Keratinocyte (primary cell): ENCODE measurements at places on chromosomes 13 and 19.
A peak's percentile ranks its signal among the peaks of the same experiment; 100 is the strongest.

DNA sequence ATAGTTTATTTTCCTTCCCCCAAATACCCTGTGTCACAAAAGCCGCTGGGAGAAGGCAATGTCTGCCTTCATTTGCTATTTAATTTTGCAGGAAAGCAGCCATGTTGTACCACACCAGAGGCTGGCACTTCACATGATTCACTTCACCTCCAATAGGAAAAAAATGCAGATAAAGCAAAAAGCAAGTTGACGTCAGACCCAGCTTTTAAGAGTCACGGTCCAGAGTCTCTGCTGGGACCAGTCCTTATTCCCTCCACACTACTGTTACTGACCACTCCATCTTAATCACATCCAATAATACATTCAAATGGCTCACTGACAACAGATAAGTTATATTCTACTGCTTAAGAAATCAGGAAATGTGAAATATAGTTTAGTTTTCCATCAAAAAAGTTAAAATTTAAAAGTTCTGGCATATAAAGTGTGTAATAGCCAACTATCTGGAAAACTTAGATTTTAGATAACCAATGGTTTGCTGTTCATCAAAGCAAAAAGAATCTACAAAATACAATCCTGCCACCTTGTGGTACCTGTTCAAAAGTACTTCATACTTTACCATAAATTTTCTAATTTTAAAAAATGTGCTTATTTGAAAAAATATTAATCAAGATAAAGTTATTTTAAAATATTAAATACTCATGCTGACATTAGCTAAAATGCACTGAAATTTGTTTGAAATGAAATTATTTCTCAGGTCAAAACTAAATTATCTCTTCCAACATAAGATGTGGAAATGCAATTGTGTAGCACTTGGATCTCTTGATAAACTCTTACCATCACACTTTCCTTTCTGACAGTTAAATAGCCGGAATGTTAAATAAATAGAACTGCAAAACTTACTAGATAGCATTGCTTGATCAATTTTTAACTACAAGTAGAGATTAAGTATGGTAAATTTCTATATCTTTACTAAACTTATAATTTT, 97.3 kb downstream of the SERP2 start:
- no peaks in the 10 kb centered on the region for H3K36me3 ChIP-seq
- H3K27me3 ChIP-seq, result no peaks in the 10 kb centered on the region
- no peak overlapping the region for H3K27ac ChIP-seq
- H3K4me1 ChIP-seq, result peaks cover 6% of the 10 kb centered on the region
- DNase-seq, result no peak

- H3K27me3 ChIP-seq, result no peaks in the 10 kb centered on the region
- no peak overlapping the region for H3K27ac ChIP-seq
These were observed 388.2 kb downstream of the GPC6 start for GRCh38 chr13:93614776-93615175.

- no peaks in the 10 kb centered on the region for H3K36me3 ChIP-seq
- no peak for DNase-seq
- no peaks in the 10 kb centered on the region for H3K27me3 ChIP-seq
- no peak overlapping the region for H3K4me3 ChIP-seq
These were observed 1447.6 kb downstream of the UQCRFS1 start for GRCh38 chr19:27765397-27765796.

- H3K36me3 ChIP-seq, result no peaks in the 10 kb centered on the region
- no peak for DNase-seq
- no peak overlapping the region for H3K27ac ChIP-seq
- no peak overlapping the region for H3K4me3 ChIP-seq
- H3K27me3 ChIP-seq, result no peaks in the 10 kb centered on the region
These were observed 59.7 kb upstream of the TMTC4 start for GRCh38 chr13:100734194-100734720.

- no peak for DNase-seq
- no peak overlapping the region for H3K4me3 ChIP-seq
- no peak overlapping the region for H3K27ac ChIP-seq
- peaks cover 3% of the 10 kb centered on the region for H3K4me1 ChIP-seq
- H3K36me3 ChIP-seq, result no peaks in the 10 kb centered on the region
These were observed 26.8 kb upstream of the GJB6 start for GRCh38 chr13:20258963-20259288.

- no peaks in the 10 kb centered on the region for H3K36me3 ChIP-seq
- no peaks in the 10 kb centered on the region for H3K27me3 ChIP-seq
- no peak overlapping the region for H3K4me3 ChIP-seq
- H3K4me1 ChIP-seq, result no peaks in the 10 kb centered on the region
These were observed 60.4 kb upstream of the OLFM4 start for GRCh38 chr13:52968074-52968700.

GRCh38 chr19:3370214-3370720, 3.9 kb downstream of the NFIC start:
- peak overlapping the region; percentile 83 for H3K4me3 ChIP-seq
- no peaks in the 10 kb centered on the region for H3K27me3 ChIP-seq
- H3K4me1 ChIP-seq, result peaks cover 34% of the 10 kb centered on the region

- DNase-seq, result no peak
- H3K36me3 ChIP-seq, result no peaks in the 10 kb centered on the region
- H3K27me3 ChIP-seq, result no peaks in the 10 kb centered on the region
- no peak overlapping the region for H3K27ac ChIP-seq
- no peaks in the 10 kb centered on the region for H3K4me1 ChIP-seq
These were observed 17.8 kb upstream of the ZNF177 start for GRCh38 chr19:9345005-9345404.

DNA sequence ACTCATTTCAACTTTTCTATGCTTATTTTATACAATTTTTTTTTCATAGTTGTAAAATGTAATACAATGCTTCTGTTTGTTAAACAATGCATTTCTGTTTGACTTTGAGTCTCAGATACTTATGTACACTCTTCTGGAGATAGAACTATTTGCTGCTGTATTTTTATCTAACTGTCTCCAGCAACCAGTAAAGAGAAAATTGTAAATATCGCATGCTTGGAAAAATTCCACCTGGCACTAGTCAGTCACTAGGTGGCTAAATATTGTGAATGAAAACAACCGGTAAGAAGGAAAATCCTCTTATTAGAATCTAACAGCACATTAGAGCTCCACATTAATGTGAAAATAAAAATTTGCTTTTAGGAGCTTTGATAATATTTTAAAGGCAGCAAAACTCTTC, 876.5 kb downstream of the PCDH9 start:
- no peak overlapping the region for H3K4me3 ChIP-seq
- no peaks in the 10 kb centered on the region for H3K27me3 ChIP-seq
- no peaks in the 10 kb centered on the region for H3K36me3 ChIP-seq

DNA sequence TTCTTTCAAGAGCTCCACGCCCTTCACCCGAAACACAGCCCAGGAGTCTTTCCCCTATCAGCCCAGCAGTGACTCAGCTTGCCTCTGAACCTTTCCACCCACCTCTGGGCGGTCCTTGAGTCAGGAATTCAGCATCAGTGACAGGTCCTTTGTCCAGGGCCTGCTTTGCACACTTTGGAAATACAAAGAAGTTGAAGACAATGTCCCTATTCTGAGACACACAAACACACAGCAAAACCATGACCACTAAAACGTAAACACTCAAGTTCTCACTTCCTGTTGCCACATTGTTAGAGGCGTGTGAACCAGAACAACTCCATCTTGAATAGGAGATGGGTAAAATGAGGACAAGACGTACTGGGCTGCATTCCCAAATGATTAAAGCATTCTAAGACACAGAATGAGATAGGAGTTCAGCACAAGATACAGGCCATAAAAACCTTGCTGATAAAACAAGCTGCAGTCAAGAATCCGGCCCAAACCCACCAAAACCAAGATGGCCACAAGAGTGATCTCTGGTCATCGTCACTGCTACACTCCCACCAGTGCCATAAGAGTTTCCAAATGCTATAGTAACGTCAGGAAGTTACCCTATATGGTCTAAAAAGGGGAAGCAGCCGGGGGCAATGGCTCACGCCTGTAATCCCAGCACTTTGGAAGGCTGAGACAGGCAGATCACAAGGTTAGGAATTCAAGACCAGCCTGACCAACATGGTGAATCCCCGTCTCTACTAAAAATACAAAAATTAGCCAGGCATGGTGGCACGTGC, 49.2 kb upstream of the ATP12A start:
- H3K36me3 ChIP-seq, result no peaks in the 10 kb centered on the region
- no peak overlapping the region for H3K4me3 ChIP-seq
- H3K27me3 ChIP-seq, result no peaks in the 10 kb centered on the region
- H3K27ac ChIP-seq, result peak overlapping the region; percentile 14

- H3K27me3 ChIP-seq, result no peaks in the 10 kb centered on the region
- no peaks in the 10 kb centered on the region for H3K4me1 ChIP-seq
- no peak overlapping the region for H3K27ac ChIP-seq
These were observed 22.9 kb downstream of the RAB20 start for GRCh38 chr13:110538632-110539031.

- no peaks in the 10 kb centered on the region for H3K36me3 ChIP-seq
- H3K4me1 ChIP-seq, result no peaks in the 10 kb centered on the region
- H3K27me3 ChIP-seq, result peaks cover 4% of the 10 kb centered on the region
- no peak overlapping the region for H3K4me3 ChIP-seq
- DNase-seq, result no peak
These were observed 6.5 kb upstream of the CDC34 start for GRCh38 chr19:525029-525428.

DNA sequence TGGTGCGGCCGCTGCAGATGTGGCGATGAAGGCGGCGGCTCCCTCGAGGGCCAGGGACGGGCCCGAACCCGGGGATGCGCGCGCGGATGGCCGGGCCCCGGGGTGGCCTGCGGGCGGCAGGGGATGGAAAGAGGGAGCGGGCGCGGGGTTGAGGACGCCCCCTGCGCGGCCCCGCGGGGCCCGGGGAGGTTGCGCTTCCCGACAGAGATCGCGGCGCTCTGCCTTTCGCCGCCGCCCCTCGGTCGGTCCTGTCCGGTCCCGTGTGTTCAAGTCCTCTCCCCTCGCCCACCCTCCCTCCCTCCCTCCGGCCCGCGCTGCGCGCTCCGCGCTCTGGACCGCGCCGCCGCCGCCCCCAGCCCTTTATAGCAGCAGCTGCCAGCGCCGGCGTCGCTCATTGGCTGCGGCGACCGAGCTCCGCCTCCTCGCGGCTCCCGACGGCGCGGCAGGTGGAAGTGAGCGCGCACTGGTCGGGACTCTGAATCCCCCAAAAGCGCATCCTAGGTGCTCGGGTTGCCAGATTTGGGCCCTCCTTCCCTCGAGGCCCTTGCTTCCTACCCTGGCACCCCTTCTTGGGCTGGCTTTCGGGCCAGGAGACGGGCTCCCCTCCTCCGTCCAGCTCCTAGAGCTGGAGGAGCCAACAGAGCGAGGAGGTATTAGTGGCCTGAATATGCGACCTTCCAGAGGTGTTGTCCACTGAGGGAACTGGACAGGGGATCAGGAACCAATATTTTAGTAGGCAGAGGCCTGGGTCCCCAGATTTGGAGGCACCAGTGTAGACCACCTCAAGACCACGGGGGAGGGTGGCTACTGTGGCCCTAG, at the start of gene ELAVL3:
Gene ELAVL3, minus strand, starts transcription at position 332 of the 819 bp plus-strand sequence. CDS start 438 bp downstream, outside the sequence.
- peaks cover 41% of the 10 kb centered on the region for H3K27me3 ChIP-seq
- no peak within 1 kb of the TSS for H3K27ac ChIP-seq
- peaks cover 2% of the 10 kb centered on the region for H3K4me1 ChIP-seq
- no peaks in the 10 kb centered on the region for H3K36me3 ChIP-seq
- DNase-seq, result no peak

DNA sequence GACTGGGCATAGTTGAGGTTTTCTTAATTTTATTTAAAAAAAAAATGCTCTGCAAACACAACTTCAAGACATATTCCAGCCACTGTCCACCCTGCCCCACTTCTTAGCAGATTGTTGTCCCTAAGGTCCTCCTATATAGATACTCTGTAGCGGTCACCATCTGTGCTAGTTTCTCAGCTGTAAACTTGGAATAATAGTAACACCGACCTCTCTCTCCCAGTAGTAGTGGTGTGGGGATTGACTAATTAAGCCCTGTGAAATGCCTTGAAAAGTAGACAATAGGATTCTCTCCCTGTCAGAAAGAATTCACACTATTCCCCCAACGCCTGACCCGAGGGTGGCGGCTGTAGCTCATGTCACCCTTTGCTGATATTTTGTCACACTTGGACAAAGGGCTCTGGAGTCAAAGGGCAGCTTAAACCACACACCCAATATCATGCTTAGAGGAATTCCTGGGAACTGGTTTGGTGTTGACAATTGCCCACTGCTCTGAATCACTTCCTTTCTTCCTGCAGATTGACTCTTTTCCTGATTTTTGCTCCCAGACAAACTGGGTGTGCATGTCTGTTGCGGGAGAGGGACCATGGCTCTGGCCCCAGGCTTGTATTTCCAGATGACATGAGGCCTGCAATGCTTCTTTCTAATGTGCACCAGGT, 9.2 kb upstream of the SERP2 start:
- DNase-seq, result no peak
- H3K4me1 ChIP-seq, result peaks cover 29% of the 10 kb centered on the region
- H3K27ac ChIP-seq, result peak overlapping the region; percentile 73

GRCh38 chr13:40982772-40983171, 36.3 kb downstream of the ELF1 start:
- H3K27me3 ChIP-seq, result no peaks in the 10 kb centered on the region
- no peak overlapping the region for H3K4me3 ChIP-seq
- no peak for DNase-seq

DNA sequence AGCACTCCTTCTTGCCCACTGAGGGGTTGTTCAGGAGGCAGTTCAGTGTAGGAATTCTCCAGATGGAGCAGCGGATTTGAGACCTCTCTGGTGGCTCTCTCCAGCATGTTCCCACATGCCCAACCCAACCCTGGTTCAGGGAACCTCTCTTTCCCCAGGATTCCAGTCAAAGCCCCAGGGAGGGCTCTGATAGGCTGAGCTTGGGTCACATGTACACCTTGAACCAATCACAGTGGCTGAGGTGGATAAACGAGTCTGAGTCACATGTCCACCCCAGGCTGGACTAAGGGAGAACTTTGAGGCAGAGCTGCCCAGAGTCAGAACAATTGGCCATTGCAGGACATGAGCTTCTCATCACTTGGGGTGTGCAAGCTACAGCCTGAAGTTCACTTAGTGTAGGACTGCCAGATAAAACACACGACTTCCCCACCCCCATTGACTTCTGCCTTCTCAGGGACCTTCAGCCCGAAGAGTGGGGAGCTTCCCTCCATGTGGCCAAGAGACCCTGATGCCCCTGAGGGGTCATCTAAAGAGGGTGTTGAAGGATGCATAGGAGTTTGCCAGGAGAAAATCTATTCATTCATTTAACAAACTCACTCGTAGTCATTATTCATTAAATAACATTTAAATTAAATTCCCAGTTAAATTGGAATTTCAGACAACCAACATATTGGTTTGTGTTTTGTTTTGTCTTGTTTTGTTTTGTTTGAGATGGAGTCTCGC, 4.0 kb upstream of the MAST3 start:
- H3K27me3 ChIP-seq, result peaks cover 8% of the 10 kb centered on the region
- H3K4me1 ChIP-seq, result peaks cover 13% of the 10 kb centered on the region
- H3K36me3 ChIP-seq, result no peaks in the 10 kb centered on the region
- no peak overlapping the region for H3K27ac ChIP-seq
